Stimulated activated naive CD4-positive, alpha-beta T cell treated with Interleukin-2 at 50 U/mL for 16 hours (primary cell): ENCODE measurements at places on chromosomes 6 and 20.

DNA sequence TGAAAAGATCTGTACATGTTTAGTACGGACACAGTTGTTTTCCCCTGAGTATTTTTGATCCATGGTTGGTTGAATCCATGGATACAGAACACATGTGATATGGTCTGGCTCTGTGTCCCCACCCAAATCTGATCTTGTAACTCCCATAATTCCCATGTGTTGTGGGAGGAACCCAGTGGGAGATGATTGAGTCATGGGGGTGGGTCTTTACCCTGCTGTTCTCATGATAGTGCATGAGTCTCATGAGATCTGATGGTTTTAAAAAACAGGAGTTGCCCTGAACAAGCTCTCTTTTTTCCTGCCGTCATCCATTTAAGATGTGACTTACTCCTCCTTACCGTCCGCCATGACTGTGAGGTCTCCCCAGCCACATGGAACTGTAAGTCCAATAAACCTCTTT lies 139.2 kb downstream of the CDKAL1 start:
- DNase-seq: no peak

- DNase-seq: no peak
These were observed at the start of gene HLA-DQB2 for GRCh38 chr6:32763421-32763820. Gene HLA-DQB2 (minus strand): TSS chr6:32763532. CDS start chr6:32763470, 62 bp downstream.

- DNase-seq: peak; percentile 78
These were observed 93.1 kb downstream of the PRND start for GRCh38 chr20:4814696-4815252.

DNA sequence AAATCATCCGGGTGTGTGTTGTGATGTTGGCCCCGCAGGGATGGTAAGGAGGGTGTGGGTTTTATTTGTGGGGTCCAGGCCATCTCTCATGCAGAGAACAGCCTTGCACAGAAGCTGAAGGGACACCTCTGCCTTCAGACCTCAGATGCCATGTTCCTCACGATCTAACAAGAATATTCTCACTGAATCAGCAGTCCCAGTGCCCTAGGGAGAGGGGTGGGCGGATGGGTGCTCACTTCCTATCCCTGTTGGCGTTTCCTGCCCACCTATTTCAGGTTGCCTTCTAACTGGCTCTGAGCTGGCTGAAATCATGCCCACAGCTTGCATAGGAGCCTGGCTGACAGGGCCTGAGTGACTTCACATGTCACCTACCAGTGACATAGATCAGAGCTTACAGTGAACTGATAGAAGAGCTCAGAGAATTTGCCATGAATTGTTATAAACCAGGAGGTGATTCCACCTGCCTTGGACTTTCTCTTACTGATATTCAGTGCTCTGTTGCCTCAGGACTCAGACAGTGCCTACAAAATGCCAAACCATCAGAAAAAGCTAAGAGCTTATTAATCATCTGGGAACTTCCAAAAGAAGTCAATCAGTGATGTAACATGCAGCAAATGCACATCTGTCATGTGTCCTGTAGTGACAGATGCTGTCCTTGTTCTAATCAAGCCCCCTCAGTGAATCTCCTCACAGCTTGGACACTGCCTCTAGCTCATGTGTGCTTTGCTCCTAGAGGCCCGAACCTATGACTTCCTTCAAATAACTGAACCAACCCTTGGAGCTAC lies 285.8 kb upstream of the PRND start:
- no peak for DNase-seq

DNA sequence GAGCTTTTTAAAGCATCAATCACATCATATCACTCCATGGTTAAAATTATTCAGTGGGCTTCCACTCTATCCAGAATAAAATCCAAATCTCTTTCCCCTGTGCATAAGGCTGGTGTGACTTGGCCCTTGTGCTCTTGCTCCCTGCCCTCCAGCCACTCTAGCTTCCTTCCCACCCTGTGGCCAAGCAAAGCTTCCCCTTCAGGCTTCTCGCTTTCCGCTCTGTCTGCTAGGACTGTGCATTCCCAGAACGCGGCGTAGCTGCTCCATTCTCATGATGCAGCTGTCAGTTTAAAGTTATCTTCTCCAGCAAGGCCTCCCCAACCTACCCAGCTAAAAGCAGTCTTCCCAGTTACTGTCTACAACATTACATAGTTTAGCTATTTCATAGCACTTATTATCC lies 19.4 kb upstream of the KCNK16 start:
- no peak for DNase-seq

- DNase-seq: no peak
These were observed 50.8 kb downstream of the IL22RA2 start for GRCh38 chr6:137122612-137123011.

GRCh38 chr6:7150381-7151064 lies 42.8 kb downstream of the RREB1 start:
- DNase-seq: no peak

DNA sequence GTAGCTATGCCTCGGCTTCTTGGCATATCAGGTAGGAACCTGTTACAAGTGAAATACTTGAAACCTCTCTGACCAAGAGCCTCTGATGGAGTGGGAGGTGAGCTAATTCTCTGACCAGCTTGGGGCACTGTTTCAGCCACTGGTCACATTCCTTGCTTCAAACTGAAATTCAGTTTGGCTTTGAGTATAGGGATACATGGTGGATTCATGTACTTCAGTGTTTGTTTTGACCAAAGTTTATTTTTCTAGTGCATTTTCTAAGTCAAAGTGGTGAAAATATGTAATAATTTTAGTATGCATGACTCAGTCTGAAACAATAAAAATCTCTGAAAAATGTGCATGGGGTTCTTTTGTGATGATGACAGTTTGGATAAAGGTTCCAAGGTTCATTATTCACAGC lies 18.6 kb downstream of the TTPAL start:
- DNase-seq: no peak

DNA sequence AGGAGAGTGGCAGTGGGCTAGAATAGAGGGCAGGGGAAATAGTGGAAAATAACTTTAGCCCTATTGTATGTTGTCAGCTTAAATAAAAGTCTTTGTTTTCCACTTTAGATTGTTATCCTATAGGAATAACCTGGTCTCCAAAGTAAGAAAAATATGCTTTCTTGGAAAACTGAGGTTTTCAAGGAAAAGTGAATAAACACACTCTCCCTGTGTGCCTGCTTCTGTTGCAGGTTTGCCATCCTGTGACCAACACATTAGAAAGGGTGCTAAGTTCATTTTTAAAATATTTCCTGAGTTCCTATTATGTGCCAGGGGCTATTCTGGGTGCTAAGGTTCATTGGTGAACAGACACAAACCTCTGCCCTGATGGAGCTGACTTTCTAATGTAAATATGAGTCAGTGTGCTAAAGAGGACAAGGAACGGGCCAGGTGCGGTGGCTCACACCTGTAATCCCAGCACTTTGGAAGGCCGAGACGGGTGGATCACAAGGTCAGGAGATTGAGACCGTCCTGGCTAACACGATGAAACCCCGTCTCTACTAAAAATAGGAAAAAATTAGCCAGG lies 23.5 kb downstream of the BICRAL start:
- no peak for DNase-seq

DNA sequence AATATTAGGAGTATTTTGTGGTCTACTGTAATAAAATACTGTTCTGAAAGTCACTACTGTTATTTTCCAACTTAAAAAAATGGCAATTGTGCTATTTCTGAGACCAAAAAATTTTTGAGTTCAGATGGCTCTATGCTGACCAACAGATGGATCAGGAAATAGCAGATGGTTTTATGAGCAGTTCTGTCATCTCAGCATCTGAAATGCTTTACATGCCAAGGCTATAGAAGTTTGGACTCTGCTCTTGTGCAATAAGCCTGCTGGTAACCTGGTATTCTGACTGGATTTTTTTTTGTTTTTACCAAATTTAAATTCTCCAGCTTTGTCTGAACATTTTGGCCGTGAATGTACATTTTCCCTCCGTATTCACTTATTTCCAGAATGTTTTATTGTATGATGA lies 1127.5 kb downstream of the GRIK2 start:
- no peak for DNase-seq

DNA sequence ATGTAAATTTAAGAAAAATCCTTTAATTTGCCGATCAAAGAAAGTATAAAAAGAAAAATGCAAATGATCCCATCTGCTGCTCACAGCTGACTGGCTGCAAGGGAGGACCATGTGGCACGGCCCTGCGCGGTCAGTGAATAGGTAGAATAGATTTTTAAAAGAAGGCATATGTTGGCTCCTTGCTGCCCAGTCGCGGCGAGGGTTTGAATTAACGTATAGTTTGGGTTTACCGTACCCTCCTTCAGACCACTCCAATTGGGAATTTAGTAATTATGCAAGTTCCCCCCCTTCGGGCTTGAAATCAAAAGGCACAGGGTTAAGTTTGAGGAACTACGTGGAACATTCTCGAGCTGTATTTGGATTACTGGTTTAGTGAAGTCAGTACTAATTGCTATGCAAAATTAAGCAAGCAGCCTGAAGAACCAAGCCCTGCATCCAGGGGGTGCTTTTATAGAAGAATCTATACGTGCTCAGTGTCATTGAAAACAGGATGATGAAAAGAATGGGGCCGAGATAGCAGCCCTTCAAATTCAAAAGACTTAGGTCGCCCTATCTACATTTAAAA lies 1.1 kb upstream of the BEND3 start:
- DNase-seq: no peak

DNA sequence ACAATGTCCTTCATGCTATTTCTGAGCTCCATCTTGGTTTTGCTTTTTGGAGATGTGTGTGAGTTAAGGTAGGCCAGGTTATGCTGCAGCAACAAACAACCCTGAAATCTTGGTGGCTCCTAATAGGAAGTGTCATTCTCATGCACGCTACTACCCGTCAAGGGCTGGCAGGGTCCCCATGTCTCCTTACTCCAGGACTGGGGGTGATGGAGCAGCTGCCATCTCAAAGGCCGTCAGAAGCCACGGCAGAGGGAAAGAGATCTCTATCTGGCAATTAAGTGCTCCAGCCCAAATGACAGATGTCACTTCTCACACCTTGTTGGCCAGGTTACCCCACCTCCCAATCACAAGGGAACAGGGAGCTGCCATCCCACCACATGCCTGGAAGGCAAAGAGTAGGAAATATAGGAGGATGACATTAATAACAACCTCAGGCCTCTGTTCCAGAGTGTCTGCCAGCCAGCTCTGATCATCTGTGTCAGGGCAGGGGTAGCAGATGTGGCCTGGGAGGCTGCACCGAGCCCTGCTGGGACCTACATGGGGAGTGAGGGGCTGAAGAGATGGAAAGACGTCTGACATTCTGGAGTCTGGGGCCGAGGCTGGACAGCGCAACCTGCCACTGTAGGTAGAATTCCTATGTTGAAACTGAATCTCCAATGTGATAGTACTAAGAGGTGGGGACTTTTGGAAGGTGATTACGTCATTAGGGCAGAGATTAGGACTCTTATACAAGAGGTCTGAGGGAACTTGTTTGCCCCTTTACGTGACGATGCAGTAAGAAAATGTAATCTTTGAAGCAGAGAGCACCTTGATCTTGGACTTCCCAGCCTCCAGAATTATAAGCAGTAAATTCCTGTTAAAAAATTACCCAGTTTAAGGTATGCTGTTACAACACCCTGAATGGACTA lies 4.8 kb upstream of the SDCBP2 start:
- DNase-seq: no peak

GRCh38 chr20:22789676-22790075 lies 205.3 kb upstream of the FOXA2 start:
- DNase-seq: no peak

- DNase-seq: no peak
These were observed 538 bp downstream of the FERMT1 start for GRCh38 chr20:6122111-6122872.

DNA sequence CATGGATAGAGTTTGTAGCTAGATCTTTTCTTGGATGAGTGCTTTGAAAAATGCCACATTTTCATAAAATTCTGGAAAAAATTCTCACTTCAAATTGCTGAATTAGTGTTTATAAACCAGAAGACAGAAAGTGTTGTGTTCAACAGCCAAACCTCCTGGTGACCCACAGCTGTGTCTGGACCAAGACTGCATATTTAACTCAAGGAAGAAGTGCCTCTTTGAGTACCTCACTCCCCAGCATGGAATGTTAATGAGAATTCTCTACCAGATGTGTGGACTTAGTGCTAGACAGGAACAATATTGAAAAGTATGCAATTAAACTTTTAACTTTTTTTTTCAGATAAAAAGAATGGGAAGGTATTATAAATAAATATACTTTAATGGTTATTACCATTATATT lies 609.3 kb downstream of the COL12A1 start:
- no peak for DNase-seq

DNA sequence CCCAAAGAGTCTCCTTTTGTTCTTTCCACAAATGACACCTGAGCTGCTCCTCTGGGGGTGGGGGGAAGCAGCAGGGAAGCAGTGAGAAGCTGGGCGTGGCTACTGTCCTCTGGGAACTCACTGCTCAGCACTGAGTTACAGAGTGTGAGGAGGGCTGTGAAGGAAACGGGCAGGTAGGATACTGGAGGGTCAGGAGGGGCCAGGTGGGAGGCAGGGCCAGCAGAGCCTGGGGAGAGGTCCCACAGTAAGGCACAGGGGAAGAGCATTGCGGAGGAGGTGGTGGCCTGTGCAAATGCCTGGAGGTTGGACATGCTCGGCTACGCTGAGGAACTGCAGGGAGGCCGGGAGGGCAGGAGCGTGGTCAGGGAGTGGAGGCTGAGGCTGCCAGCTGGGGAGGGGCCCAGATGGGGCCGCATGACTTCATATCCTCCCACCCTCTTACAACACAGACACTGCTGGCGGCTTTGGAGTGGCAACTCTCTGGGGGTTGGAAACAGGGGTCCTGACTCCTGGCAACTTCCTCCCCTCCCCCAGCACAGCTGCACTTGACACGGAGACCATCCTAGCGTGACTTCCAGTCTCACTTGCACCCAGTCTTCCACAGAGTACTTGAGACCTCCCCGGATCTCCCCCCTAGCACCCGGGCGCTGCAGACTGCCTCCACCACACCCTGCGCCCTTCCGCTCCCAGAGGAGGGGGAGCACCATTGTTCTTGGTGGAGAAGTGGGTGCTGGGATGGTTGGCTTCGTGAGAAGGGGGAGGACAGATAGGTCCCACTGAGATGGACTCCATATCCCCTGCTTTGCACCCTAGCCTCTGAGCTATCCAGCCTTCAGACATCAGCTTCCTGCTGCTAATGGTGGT lies 34.2 kb downstream of the RBM38 start:
- no peak for DNase-seq

- no peak for DNase-seq
These were observed 145.9 kb downstream of the IMPG1 start for GRCh38 chr6:75926293-75927168.

GRCh38 chr6:153816366-153816765 lies 222.7 kb upstream of the OPRM1 start:
- DNase-seq: no peak

DNA sequence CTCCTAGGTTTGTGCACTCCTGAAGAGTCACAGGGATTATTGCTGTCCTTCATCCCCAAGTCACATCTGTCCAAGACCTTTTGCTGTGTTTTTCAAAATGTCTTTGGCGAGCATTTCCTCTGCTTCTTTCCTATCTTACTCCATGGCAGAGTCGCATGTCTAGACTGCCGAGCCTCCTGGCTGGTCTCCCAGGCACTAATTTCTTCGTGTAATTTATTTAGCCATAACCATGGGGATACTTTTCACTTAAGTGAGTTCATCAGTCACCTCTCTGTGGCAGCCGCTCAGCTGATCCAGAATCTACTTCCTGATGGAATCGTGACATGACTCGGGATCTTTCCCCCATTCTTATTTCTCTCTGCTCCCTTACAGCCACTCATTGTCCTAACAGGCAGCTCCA lies 25.8 kb downstream of the ADGRF5 start:
- DNase-seq: no peak
